Progenitor cell of endocrine pancreas (in vitro differentiated cells): ENCODE measurements at places on chromosomes 7 and 10.

DNA sequence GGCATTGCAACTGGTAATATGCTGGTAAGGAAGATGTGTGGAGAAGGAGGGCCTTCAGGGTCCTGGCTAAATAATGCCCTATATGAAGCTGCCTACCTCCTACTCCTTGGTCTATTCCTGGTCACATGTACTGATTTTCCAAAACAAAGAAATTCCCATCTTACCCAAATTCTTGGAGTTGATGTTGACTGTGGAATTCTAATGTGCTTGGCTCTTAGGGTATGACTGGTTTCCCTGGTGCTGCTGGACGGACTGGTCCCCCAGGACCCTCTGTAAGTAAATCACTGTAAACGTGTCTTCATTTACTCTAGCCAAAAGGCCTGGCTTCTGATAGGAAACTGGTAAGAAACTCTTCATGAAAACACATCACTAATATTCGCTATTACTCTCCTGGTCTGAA, 27.0 kb downstream of the COL1A2 start:
- DNase-seq = no peak

- no peak for DNase-seq
Measured at GRCh38 chr7:128084896-128085608, 53.8 kb upstream of the LRRC4 start.

DNA sequence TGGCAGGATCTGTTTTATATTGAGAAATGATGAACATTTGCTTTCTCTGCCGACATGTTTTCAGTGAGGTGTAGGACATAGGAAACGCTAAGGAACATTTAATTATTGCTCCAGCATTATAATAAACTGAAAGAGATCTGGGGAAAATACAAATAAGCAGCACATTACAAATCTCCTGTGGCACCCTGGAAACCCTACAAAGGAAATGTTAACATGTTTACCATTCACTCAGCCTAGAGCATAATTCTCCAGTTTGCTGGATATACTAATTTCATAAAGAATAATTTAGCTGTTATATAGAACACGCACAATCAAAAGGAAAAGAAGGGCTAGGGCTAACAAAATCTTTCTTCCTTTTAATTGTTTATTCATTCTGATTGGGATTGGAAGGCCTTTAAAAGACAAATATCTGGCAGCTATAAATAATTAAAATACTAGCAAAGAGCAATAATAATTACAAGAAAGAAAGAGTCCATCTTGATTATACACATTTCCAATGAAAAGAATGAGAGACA, 299.4 kb downstream of the CRPPA start:
- no peak for DNase-seq

- no peak for DNase-seq
Measured at GRCh38 chr7:124649397-124650014, 116.1 kb downstream of the GPR37 start.

- no peak for DNase-seq
Measured at GRCh38 chr7:2045559-2046405, 187.0 kb downstream of the MAD1L1 start.

- DNase-seq = no peak
Measured at GRCh38 chr7:3146571-3147226, 103.0 kb upstream of the CARD11 start.

DNA sequence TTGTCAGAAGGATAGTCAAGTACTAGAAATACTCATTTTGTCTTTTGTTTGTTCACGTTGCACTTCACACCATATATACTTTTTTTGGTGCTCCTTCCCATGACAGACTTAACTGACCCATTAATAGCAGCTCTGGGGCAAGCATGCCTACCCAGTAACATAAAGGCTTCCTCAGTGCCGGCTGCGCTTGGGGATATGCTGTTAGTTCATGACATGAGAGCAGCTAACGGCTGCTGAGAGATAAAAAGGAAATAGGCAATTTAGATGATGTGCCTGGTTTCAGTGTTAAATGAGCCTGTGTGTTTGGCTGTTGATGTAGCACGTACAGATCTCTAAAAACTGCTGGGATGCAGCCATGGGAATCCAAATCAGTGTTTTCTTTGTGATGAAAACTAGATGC, 86.4 kb downstream of the TAX1BP1 start:
- DNase-seq = no peak

- no peak for DNase-seq
Measured at GRCh38 chr7:25988640-25989039, 163.4 kb upstream of the NFE2L3 start.

- no peak for DNase-seq
Measured at GRCh38 chr10:79947083-79947415, 1.9 kb downstream of the SFTPD start.

- peak; percentile 40 for DNase-seq
Measured at GRCh38 chr10:48454302-48455054, 148.0 kb downstream of the MAPK8 start.

- DNase-seq = no peak
Measured at GRCh38 chr10:131936736-131937135, 35.9 kb downstream of the PPP2R2D start.

DNA sequence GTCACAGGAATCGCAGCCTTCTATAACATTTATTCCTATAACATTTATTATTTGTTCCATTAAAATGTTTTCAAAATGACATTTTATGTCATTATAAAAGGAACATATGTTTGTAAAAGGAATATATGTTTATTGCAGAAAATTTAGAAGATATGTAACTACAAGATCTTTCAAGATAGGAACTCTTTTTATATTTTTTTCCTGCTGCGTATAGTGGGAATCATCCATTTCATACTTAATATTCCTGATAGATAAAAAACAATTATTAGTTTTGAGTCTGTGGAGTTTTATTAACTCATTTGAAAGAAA, 55.6 kb downstream of the CCNY start:
- DNase-seq = no peak

GRCh38 chr10:68981074-68981473, 7.5 kb upstream of the KIFBP start:
- no peak for DNase-seq
